CD4-positive, alpha-beta T cell treated with Interferon alpha-2 for 1 hour (primary cell): ENCODE measurements at places on chromosomes 2 and 18.

- DNase-seq, result no peak
Measured at GRCh38 chr2:172100935-172101820, 1.5 kb downstream of the DLX2 start.

- no peak for DNase-seq
Measured at GRCh38 chr2:6183226-6183625, 491.0 kb downstream of the SOX11 start.

- no peak for DNase-seq
Measured at GRCh38 chr18:22109535-22109934, 59.9 kb upstream of the GATA6 start.

DNA sequence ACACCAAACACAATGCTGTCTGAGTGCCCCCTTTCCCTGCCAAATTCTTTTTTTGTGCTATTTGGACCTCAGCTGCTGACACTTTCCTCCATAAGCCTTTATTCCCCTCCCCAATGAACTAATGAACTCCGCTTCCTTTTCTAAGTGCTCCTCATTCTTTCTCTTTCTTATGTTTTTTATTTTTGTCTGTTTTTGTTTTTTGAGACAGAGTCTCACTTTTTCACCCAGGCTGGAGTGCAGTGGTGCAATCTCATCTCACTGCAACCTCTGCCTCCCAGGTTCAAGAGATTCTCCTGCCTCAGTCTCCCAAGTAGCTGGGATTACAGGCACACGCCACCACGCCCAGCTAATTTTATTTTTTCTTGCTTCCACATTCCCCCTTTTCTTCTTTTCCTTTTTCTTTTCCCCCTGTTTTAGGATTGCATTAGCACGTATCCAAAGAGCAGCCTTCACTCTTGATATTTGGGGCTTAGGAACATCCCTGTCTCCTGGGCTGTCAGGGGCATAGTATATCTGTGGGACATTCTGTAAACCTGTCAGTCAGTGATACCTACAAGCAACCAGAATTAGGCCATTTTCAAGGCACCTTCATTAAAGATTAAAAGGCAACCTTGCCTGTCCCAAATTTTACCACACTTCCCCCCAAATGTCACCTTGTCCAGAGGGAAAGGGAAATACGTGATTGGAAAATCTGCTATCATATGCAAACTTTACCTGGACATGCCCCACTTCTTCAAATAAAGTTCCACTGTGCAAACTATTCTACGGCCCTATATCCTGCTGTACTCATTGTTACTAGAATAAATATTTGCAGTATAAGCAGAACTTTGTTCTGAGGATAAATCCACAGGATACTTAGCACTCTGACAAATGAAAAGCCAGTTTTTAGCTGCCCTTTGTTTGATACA lies 65.1 kb upstream of the ACSL3 start:
- no peak for DNase-seq

GRCh38 chr2:102453501-102453900 lies 19.5 kb upstream of the SLC9A4 start:
- no peak for DNase-seq

- DNase-seq, result no peak
Measured at GRCh38 chr2:225156853-225157451, 114.7 kb upstream of the DOCK10 start.

DNA sequence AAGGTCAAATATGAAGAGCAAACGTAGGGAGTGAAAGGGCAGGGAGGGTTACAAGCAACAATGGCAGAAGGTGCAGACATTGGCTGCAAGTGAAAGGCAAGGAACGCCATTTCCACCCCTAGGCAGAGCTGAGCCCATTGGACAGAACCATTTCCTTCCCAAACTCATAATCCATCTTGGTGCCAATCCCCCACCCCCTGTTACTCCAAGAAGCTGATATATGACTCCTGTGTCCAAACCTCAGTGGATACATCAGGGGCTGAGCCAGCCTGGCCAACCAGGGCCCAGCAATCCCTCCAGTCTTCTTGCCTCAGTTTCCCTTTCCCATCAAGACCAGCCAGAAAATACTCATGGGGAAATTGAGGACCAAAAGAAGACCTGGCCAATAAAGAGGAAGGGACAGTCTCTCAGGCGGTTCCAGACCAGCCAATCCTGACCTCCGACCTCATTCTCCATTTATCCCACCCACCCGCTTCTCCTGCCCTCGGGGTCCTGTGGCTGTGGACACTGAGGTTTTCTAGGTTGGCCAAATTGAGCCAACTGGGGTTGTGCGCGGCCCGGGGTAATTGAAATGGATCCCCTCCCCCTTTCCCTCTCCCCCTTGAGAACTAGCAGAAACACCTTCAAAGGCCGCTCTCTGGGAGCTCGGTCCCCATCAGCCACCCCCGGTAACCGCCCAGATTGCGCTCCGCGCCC lies 24.8 kb downstream of the TNS1 start:
- no peak for DNase-seq

- no peak for DNase-seq
Measured at GRCh38 chr2:64931246-64932115, 57.7 kb upstream of the SLC1A4 start.

GRCh38 chr2:189024901-189025618 lies 50.9 kb downstream of the COL3A1 start:
- DNase-seq, result no peak

DNA sequence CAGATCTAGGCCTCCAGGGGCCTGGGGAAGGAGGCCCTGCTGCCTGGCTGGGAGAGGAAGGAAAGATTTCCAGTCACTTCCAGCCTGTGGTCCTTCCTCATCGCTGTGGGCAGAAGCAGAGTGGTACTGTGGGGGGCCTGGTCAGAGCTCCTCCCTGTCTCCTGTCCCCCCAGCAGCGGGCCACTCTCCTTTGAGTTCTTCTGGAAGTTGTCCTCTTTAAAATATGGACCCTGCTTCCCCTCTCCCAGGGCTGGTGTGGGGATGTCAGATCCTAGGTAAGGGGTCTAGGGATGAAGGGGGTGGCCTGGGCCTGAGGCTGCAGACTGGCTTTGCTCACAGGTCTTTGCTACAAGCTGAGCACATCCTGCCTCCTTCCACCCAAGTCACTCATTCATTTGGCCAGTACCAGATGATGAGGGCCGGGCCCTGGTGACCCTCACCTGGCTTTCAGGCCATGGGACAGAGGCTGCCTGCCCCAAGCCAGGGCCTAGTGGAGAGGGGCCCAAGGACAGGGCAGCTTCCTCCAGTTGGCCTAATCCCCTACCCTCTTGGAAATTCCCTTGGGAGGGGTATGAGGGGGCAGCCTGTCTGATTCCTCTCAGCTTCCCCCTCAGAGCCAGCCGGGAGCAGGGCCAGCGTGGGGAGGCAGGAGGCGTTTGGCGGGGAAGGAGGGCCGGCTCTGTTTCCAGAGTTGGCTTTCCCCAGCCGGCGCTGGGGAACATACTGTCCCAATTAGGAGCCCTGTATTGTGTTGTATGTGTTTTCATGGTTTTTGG lies 231.9 kb downstream of the DYSF start:
- DNase-seq, result no peak

GRCh38 chr2:20588918-20589871 lies 61.7 kb downstream of the HS1BP3 start:
- no peak for DNase-seq

DNA sequence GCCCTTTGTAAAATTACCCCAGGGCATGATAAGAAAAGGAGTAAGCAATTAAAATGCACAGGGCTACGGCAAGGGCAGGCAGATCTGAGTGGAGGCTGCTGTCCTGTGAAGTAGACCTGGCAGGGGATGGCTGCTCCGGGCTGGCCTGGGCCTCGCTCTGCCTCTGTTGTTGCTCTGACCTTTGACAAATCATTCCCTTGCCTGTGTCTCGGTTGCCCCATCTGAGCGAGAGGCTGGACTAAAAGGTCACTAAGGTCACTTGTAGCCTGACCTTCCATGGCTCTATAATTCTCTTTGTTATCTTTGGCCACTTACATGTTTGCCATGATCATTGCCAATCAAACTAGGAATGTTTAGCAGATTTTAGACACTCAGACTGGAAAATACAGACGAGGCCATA lies 118.1 kb downstream of the KLHL29 start:
- no peak for DNase-seq

- DNase-seq, result no peak
Measured at GRCh38 chr2:150859877-150860276, 372.4 kb upstream of the RND3 start.

- DNase-seq, result no peak
Measured at GRCh38 chr2:219521066-219521880, 7.0 kb downstream of the ASIC4 start.

DNA sequence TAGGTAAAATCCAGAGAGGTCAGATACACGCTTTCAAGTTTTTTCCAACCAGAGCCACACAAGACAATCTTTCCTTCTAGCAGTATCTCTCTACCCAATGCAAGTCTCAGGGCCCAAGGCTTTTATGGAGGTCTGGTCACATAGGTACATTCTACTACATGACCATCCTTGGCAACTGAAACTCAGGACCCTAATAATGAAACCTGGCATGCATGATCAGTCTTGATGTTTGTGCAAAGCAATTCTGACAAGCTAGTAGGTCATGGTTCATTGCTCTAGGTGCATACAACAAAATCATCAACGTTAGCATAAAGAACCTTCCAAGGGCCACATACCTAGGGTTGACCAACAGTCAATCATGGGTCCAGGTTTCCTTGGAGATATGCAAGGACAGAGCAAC lies 33.2 kb upstream of the CCDC88A start:
- no peak for DNase-seq

DNA sequence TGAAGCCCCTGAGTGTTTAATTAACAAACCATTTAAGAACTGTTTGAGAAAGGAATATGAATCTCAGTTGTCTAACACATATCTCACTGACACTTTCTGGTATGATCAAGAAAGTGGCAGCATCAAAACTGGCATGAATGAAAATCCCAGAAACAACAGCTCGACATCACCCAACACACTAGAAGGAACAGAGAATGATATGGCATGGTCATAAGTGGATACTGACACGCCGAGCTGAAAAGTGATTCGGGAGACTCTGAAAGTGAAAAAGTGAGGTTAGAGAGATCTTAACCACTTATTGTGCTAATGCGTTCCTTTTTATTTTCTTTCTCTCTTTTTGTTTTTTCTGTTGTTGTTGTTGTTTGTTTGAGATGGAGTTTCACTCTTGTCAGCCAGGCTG lies 37.9 kb downstream of the MRPL35 start:
- no peak for DNase-seq

DNA sequence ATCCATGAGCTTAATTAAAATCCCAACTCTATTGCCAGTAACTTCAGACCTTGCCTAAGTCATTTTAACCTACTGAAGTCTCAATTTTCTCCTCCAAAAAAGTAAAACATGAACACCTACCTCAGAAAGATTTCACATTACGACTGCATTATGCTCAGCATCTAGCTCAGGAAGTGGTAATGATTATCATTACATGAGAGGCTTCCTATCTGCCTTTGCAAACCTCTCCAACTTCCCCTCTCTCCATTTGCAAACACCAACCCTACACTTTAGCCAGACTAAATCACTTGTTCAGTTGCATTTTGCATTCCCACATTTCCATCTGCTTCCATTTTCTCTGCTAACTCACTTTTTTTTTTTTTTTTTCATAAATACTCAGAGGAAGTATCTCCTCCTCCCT lies 6.8 kb downstream of the SLC38A11 start:
- DNase-seq, result no peak

GRCh38 chr2:36485521-36485920 lies 112.4 kb downstream of the FEZ2 start:
- DNase-seq, result no peak

DNA sequence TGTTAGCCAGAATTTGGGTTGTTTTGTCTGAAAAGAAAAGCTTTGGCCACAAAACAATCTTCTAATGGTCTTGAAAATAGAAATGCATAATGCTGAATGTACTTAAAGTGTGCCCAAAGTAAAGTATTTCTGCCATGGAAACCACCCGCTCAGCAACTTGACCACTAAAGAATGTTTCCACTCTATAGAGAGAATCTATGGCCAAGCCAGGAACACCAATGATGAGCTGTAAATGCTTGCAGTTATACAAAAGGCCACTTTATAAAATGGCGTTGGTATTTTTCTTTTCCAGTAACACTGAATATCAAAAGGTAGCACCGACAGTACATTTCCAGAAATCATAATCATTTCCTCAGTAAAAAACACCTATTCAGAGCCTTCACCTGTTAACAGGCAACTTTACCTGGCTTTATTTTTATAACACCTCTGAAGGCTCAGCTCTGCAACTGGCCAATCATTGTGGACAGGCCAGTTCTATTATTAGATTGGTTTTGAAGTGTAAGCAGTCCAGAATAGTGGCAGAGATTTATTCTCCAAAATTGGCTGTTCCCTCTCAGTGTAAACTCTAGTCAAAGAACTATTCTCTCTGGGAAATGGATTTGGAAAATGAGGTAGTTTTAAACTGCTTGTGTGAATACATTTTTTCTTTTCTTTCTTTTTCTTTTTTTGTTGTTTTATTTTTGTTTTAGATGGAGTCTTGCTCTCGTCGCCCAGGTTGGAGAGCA lies 36.1 kb downstream of the SLC40A1 start:
- no peak for DNase-seq

GRCh38 chr2:231920795-231921194 lies 5.4 kb downstream of the NPPC start:
- no peak for DNase-seq

DNA sequence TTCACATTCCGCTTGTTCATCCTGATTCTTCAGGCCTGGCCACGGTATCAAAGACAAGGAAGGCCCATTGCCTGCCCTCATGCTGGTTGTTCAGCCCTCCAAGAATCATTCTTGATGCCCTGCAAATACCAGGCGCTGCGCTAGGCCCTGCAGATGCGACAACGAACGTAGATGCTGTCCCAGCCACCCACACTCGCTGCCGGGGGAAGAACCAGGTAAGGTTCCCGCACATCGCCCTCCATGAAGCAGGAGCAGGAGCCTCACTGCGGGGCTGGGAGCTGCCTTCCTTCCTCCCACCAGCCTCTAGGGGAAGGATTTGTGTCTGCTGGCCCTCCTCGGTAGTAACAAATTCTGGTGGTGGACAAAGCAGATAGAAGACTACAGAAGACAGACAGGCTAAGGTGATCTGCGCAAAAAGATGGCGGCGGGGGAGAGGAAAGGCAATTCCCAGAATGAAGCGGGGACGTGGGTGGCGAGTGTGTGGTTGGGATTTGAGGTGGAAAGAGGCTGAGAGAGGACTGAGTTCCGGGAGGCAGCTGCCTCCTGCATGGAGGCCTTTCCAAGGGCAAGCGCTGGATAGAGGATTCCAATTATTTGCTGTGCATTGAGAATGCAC lies 19.8 kb upstream of the GPR55 start:
- no peak for DNase-seq

DNA sequence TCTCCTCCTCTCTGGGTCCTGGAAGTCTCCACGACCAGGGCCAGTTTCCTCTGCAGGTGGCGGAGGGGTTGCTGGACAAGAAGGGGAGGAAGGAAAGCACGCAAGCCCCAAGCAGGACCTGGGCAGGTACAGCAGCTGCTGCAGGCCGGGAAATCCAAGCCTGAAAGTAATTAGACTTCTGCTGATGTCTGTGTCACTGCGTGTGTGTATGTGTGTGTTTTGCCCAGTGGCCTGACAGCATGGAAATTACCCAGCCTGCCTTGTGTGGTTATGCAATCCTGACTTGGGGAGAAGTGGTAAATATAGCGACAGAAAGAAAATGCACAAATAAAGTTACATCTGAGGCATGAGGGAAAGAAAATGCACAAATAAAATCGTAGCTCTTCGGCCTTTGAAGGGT lies 121.8 kb upstream of the ZBTB14 start:
- DNase-seq, result peak; percentile 3

- DNase-seq, result no peak
Measured at GRCh38 chr2:62014102-62014501, 108.6 kb downstream of the COMMD1 start.

- DNase-seq, result no peak
Measured at GRCh38 chr18:59839931-59840685, 59.7 kb upstream of the PMAIP1 start.

GRCh38 chr2:136112317-136113208 lies 5.4 kb downstream of the CXCR4 start:
- no peak for DNase-seq
